Activated CD4-positive, alpha-beta memory T cell treated with anti-CD3 and anti-CD28 coated beads, Interleukin-2, amount 10 ng/mL, durations not matched to agents 7 days and 5 days (primary cell): ENCODE measurements at places on chromosomes 12 and 14. TPM values are rescaled to one million over a fixed set of nuclear protein-coding genes. Genes with fewer than 3 reads are reported as not detected.

The C12orf56 gene
- total RNA-seq = not detected

DNA sequence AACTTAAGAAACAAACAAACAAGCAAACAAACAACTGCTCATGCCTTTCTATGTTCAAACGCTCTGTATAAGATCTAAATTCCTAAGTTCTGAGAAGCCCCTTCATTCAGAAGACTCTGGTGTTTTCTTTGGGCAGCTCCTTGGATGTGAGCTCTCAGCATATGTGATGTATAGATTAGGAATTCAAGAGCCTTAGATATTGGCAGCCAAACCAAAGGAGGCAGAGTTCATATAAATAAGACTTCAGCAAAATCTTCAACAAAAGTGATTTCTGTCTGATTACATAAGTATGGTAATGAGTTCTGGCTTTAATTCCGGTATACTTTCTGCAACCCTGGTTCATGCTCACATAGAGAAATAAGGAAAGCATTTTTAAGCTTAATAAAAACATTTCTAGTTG is 145.6 kb downstream of the DYRK2 start:
- peaks cover under 1% of the 10 kb centered on the region for H3K4me1 ChIP-seq
- no peak overlapping the region for H3K4me3 ChIP-seq
- no peak overlapping the region for H3K27ac ChIP-seq
- H3K27me3 ChIP-seq = peaks cover 1% of the 10 kb centered on the region
- no peak for DNase-seq

GRCh38 chr14:81144824-81145603 is 75.7 kb downstream of the GTF2A1 start:
- H3K36me3 ChIP-seq = no peaks in the 10 kb centered on the region
- no peak for DNase-seq
- H3K27ac ChIP-seq = no peak overlapping the region
- peaks cover 12% of the 10 kb centered on the region for H3K4me1 ChIP-seq

- H3K27me3 ChIP-seq = no peaks in the 10 kb centered on the region
- no peak overlapping the region for H3K27ac ChIP-seq
- H3K4me3 ChIP-seq = no peak overlapping the region
- no peaks in the 10 kb centered on the region for H3K4me1 ChIP-seq
- no peak for DNase-seq
- no peaks in the 10 kb centered on the region for H3K36me3 ChIP-seq
These were observed 464.6 kb downstream of the CCER1 start for GRCh38 chr12:90490355-90490754.

DNA sequence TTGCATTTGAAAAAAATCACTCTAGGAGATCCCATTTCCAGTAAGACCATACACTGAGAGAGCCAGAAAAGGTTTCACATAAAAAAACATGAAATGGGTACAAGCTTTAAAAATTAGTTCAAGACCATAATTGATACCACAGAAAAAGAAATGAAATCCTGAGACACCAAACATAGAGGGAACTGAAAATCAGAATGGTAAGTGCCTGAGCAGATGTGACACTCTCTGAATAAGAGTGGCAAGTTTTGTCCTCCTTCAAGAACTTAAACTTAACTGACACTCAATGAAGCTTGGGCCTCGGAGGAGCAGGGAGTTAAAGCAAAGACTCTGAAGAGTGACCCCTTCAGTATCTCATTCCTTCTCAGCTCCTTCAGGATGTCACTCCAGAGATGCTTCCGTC is 23.2 kb upstream of the PTGDR start:
- peaks cover 17% of the 10 kb centered on the region for H3K4me1 ChIP-seq
- H3K36me3 ChIP-seq = peaks cover 6% of the 10 kb centered on the region
- H3K27ac ChIP-seq = no peak overlapping the region
- peaks cover 6% of the 10 kb centered on the region for H3K27me3 ChIP-seq
- H3K4me3 ChIP-seq = no peak overlapping the region
